Eye (tissue), 1 donor: ENCODE measurements at places on chromosomes 16 and 17.

GRCh38 chr17:9202532-9202931 lies 181.2 kb downstream of the NTN1 start:
- no peak for DNase-seq

DNA sequence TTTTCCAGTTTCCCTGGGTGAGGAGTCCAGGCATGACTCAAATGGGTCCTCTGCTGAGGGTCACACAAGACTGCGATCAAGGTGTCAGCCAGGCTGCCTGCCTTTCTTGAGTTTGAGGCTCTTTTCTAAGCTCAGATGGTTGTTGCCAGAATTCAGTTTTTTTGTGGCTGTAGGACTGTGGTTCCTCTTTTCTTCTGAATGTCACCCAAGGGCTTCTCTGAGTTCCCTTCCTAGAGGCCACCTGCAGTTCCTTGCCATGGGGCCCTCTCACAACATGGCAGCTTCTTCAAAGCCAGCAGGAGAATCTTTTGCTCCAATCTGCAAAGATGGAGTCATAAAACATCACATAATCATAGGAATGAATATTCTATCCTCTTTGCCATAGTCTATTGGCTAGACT lies 17.5 kb downstream of the LIMD2 start:
- DNase-seq: no peak

DNA sequence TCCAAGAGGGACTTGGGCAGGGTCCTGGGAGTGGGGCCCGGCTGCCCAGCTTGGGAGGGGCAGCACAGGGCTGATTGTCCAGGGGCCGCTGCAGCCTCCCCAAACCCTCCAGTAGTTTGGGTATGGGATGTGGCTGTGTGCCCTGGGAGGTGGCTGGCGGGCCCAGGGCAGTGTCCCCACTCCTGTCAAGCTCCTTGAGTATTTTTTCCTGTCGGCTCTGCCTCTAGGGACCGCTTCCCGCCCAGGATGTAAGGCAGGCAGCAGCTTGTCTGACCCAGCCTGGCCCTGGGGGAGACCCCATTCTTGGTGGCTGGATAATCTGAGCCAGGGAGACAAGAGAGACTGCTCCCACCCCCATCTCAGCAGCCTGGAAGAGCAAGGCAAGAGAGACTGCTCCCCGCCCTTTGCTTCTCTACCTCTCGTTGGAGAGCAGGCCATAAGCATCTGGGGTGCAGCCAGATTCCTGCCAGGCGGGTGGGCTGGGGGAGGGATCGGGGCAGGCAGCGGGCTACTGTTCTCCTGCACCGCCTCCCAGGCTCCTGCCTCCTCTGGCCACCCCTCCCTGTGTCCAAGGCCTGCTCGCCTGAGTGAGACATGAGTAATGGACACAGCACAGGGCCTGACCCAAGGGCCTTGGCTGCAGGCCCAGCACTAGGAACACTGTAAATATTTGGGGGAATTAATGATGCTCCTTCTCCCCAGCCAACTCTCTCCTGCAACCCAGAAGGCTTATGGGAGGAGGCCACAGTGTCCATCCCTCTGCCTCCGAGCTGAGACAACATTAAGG lies 18.4 kb upstream of the ITGA3 start:
- DNase-seq: no peak

- no peak for DNase-seq
Measured at GRCh38 chr17:57582881-57583756, 162.0 kb downstream of the CCDC182 start.

- no peak for DNase-seq
Measured at GRCh38 chr16:87254296-87254695, 62.9 kb downstream of the C16orf95 start.

DNA sequence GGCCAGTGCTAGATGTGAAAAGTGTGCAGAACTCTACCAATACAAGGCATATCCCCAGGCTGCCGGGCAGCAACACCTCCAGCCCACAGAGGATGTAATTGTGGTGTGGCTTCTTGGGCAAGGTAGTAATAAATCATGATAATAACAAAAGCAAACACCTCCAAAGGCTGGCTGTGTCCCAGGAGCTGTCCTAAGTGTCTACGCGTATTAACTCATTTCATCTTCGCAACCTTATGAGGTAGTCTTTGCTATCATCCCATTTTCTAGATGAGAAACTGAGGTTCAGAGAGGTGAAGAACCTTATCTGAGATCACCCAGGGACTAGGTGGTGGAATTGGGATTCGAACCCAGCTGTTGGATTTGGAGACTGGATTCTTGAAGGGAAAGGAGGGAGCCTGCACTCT lies 5.3 kb downstream of the PDK2 start:
- DNase-seq: no peak

DNA sequence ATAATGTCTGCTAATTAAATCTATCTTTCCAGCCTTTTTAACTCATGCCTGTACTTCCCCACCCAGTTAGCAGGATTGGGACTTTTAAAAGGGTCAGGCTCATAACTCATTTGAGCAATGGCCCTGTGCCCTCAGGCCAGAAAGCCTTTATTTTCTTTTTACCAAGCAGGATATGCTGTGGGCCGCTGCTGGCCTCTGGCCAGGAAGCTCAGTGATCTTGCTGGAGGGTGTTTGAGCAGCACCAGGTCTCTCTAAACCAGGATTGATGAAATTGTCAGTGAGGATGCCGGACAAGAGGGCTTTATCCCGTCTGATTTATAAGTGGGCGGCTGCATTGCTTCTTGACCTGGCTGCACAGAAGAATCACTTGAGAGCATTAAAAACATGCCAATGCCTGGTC lies 187.8 kb downstream of the RAB11FIP4 start:
- DNase-seq: no peak
